NCI-H2081 (cell line): ENCODE measurements at places on chromosomes 16 and 17.
A peak's percentile ranks its signal among the peaks of the same experiment; 100 is the strongest.

DNA sequence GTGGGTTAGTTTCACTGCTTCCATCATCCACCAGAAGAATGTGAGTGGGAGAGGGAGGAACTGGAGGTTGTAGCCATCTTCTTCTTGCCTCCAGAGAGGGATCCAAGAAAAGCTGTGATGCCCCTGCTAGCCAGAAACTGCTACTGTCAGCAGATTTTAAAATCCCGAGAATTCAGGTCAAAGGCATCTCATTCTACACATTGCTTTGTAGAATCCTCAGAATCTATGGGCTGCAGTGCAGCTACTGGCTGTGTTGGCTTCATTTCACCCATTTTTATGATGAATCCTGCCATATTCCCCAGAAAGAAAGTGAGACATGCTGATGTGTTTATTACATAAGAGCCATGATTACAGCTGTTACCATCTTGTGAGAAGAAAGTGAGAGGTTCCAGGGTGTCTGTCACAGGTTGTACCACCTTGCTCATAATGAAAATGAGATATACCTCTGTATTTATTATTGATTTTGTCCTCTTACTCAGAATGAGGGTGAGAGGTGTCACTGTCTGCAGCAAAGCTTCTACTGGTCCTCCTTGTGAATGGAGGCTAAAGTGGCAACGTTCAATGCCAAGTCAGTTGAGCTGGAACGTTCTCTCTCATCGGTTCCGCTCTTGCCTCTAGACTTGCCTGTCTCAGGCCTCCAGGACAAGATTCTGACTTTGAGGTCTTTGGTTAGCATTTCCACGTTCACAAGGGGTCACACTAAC, 50.1 kb upstream of the MYH10 start:
- DNase-seq, result no peak

DNA sequence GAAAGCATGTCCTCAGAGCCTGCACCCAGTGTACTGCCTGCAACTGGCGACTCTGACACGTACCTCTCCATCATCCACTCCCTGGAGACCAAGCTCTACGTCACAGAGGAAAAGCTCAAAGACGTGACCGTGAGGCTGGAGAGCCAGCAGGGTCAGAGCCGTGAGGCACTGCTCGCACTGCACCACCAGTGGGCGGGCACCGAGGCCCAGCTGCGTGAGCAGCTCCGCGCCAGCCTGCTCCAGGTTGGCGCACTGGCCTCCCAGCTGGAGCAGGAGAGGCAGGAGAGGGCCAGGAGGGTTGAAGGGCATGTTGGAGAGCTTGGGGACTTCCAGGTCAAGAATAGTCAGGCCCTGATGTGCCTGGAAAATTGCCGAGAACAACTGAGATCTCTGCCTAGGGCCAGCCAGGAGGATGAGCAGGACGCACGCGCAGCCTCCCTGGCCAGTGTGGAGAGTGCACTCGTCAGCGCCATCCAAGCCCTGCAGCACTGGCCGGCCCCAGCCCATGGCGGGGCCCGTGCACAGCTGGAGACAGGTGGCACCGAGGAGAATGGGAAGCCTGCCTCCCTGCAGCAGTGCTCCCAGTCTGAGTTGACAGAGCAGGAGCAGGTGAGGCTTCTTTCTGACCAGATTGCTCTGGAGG, 40.3 kb downstream of the PLD6 start:
- no peak for DNase-seq

- DNase-seq, result no peak
Observed at GRCh38 chr16:1788708-1789100, 4.8 kb downstream of the IGFALS start.

DNA sequence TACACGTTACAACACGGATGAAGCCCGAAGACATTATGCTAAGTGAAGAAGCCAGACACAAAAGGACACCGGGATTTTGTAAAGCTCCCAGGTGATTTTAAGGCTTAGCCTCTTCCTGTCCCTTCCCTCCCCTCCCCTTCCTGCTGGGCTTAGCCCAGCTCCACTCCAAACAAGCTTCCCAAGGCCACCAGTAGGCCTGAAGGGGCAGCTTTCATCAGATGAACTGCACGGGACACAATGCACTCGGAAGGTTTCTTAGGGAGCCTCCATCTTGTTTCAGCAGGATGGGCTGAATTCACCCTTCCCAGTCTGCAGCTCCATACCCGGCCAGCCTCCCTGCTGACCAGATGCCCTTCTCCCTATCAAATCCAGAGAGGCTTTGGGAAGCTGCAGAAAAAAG, 10.4 kb downstream of the MEFV start:
- no peak for DNase-seq

- no peak for DNase-seq
Observed at GRCh38 chr16:8179615-8180014, 410.7 kb downstream of the TMEM114 start.

DNA sequence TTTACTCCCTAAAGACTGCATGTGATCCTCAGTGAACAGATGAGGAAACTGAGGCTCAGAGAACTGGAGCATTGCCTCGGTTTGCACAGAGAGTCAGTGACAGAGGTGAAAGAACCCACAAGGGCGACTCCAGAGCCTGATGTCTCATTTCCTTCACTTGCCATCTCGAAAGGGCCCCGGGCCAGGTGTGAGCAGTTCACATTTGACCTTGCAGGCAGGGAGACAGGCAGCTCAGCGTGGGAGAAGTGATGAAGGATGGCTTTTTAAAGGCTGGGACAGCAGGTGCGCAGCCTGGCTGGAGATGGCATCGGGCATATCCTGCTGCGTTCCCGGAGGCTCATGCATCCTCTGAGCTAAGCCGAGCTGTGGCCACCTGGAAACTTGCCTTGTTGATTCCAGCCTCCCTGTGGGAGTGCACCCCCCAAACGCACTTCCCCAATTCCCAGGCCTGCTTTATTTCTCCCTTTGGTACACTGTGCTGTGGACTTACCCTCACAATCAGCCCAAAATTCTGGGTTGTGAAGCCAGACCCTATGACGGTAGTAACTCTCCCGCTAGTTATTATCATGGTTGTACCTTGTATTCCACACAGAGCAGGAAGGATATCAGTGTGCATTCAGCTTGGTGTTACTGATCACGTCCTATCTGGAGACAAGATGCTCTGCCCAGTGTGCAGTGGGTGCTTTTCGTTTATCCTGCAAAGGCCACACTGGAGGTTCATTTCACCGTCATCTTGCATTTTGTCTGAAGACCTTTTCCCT, 753.2 kb upstream of the EEF2KMT start:
- DNase-seq, result no peak

- DNase-seq, result no peak
Observed at GRCh38 chr17:61449707-61450640, 2.2 kb upstream of the TBX4 start.

DNA sequence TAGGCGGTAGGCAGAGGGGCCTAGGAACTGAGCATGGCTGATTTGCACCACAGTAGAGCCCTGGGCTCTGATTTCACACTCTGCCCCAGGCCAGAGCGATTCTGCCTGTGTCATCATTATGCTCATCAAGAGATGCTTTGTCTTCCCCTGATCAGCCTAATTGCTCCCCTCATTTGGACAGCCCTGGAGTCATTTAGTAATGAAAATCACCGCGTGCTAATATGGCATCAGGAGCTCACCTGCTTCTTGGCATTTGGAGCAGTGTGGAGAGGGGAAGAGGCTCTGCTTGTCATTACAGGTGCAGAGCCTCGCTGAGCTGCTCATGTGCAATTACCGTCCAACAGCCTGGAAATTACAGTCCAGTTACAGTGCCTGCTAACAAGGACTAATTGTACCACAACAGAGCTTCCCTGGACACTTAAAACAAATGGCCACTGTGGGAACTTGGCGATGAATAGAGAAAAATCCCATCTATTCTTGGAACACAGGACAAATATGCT, 157.1 kb upstream of the WSCD1 start:
- DNase-seq, result peak; percentile 13

DNA sequence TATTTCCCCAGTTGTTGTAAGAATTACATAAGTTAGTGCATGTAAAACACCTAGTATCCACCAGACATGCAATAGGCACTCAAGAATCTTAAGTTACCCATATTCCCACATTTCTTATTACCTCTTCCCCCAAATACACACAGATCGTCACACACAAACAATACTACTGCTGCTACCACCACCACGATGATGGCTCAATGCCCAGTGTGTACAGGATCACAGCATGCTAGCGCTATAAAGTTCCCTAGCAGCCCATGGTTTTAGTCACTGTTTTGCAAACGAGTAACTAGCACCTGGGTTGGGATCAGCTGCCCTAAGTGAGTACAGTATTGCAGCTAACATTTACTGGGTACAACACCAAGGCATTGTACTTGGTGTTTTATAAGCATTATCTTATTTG, 411.7 kb downstream of the UTP18 start:
- DNase-seq, result peak; percentile 89

DNA sequence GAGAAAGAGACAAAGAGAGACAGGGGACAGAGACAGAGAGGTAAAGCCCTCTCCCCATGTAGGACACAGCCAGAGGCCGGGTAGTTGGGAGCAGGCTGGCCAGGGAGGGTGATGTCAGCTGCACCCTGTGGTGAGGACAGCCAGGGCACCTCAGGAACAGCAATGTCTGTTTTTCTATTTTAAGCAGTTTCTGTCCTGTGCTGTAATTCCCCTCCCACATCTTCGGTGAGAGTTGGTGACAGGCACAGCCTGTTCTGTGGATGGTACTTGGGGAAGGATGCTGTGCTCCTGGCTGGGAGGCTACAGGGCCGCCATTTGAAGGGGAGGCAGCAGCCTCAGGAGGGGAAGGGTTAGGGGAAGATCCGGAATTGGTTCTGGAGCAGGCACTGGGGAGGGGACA, 163.5 kb downstream of the SDK2 start:
- no peak for DNase-seq

- no peak for DNase-seq
Observed at GRCh38 chr16:87725596-87726235, 40.1 kb downstream of the KLHDC4 start.

DNA sequence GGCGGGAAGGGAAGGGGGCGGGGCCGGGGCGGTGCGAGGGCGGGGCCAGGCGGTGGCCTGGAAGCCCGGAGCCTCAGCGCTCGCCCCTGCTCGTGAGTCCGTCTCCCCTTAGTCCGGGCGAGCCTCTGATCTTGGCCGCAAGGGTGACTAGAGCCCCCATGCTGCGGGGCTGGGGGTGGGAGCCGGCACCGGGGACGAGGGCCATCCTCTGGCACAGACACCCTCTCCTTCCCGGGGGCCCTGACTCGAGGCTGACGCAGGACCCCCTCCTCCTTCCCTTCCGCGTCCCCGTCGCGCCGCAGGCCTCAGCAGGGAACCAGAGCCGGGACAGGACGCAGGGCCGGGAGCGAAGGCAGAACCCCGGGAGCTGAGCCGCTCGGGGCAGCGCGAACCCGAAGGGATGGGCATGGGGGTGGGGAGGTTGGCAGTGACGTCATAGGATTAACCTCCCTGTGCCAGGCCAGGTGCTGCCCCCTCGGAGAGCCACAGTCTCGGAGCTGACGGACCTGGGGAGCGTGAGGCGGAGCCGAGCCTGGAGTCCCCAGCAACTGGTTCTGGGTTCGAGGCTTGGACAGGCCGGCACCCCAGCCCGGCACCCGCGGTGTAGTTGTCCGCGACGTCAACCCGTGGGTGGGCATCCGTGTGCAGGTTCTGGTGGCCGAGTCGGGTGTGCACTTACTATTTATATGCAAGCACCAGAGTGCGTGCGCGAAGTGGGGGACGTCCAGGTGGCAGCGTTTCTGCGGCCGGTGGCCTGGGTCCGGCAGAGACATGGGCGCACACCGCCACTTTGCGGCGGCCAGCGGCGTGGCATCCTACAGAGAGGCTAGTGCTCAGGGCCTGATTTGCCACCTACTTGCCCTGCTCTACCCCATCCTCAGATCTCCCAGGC, 503 bp upstream of the PLCD3 start:
- peak; percentile 66 for DNase-seq

GRCh38 chr16:50667497-50668367, 13.4 kb downstream of the SNX20 start:
- DNase-seq, result no peak

- no peak for DNase-seq
Observed at GRCh38 chr17:43547659-43548256, 1.6 kb upstream of the ETV4 start.

DNA sequence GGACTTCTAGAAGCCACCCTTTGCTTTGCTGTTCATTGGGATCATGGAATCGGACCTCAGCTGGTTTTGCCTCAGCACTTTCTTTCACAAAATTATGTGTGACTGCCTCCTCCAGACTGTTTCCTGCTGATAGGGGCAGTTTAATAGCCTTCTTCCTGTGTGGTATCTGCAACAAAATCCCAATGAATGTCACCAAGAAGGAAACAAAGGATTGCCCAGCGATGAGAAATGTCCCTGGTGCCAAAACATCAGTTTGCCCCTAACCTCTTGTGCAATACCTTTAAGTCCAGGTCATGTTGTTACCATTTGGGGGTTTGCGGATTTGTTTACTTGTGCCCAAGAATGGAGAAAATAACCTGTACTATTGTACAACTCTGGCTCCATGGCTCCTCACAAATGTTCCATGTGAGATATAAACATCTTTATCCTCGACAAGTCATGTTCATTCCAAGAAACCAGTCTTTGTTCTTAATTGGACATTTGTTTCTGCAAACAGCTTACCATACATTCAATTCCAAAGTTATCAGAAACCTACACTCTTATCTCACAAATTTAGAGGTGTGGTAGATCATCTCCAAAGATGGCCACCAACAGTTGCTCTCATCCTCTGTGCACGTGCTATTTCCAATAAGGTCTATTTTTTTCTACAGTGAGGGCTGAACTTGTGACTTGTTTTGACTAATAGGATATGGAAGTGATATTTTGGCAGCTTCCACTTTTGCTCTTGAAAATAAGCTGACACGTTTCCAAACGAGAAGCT, 14.8 kb downstream of the TAC4 start:
- DNase-seq, result no peak

DNA sequence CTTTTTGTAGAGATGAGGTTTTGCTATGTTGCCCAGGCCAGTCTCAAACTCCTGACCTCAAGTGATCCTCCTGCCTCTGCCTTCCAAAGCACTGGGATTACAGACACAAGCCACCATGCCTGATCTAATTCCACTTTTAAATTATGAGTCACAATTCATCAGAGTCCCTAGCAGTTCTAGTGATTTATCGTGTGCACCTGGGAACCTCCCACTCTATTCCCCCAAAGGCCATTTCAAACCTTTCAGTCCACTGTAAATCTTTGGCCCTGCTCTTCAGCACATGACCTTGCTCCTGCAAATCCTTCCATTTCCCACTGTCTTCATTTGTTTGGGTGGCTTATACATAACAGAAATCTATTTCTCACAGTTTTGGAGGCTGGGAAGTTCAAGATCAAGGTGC, 73.0 kb downstream of the HS3ST2 start:
- DNase-seq, result no peak

DNA sequence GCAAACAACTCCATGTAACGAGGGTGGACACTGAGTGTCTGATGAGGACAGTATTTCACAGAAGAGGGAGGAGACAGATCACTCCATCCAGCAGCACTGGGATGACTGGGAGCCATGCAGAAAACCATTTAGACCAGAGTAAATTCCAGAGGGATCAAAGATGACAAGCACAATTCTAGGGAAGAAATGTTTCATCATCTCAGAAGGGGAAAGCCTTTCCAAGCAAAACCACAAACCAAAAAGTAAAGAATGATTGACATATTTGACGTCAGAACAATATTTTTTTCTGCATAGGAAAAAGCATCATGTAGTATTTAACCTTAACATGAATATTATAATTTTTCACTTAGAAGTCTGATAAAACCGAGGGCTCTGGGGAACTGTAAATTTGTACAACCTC, 4.8 kb downstream of the DNASE1 start:
- DNase-seq, result no peak
